ENCODE measurements at places on chromosomes 7 and 10.

- DNase-seq = no peak
Measured at GRCh38 chr10:128915630-128916029, 551.4 kb upstream of the MGMT start.

DNA sequence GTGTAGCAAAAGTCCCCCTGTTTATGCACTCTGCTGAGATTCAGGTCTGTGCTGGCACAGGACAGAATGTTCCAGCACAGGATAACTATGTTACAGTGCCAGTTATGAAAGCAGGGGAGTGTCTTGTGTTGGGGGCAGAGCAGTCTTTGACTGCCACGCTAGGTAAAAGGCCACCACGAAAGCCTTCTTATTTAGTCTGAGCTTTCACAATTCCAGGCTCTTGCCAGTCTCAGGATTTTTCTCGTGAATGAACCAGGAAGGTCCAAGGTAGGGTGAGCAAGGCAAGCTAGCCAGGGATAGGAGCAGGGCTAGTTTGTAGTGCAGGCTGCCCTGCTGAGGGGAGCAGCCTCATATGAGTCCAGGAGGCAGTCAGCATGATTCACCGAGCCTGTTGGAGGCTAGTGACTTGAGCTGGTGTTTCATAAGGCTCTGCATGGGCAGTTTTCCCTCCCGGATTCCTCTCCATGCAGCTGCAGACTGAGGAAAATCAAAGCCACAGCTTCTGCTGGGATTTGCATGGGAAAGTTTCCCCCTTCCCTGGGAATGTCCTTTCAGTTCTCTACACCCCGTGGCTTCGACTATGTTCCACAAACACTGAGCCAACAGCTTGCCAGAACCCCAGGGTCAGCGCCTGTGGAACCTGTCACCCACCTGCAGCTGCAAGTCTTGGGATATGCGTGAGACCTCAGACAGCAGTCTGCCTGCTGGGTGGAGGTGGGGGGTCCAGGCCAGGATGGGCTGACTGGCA, 112.3 kb downstream of the JCAD start:
- peak; percentile 68 for DNase-seq

DNA sequence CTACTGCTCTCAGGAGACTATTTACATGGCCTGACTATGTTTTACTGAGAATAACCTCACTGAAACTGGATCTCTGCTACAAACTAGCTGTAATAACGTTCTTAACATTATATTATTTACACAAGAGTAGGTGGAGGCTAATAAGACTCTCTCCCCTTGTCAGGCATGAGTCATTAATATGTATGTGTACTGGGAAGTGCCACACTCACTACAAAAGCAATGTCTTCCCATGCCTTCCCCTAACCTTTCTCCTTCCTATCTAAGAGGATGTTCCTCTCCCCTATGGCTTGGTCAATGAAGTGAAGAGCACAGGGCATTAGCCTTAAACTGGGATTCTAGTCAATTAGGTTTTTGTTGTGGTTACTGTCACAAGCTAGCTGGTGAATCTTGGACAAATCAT, 147.9 kb downstream of the DGKB start:
- no peak for DNase-seq

- DNase-seq = no peak
Measured at GRCh38 chr7:133433165-133433812, 180.4 kb downstream of the EXOC4 start.

- DNase-seq = no peak
Measured at GRCh38 chr7:85135977-85136376, 50.9 kb downstream of the SEMA3D start.

DNA sequence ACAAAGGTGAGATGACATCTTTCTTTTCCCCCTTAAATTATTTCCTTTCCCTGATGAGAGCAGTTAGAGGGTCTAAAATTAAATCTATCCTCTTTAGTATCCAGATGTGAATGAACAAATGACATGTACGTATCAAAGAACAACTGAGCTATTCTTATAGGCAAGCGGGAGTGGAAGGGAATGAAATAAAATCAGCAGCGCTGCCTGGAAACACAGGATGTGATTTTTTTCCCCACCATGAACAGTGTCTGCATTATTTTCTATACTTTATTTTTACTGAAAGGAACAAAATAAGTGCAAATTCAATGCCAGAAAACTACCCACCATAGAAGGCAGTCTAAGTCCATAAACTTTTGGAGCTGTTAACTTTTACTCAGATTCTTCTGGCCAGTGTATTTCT, 40.6 kb downstream of the SLC26A4 start:
- DNase-seq = no peak
